ENCODE measurements at places on chromosomes 4 and X. TPM values are rescaled to one million over a fixed set of nuclear protein-coding genes. Genes with fewer than 3 reads are reported as not detected.

The GAGE12J gene
- polyA plus RNA-seq, result not detected

The TMPRSS11F gene
- not detected for polyA plus RNA-seq

The TMEM271 gene
- 0.60 TPM for polyA plus RNA-seq

The TCEAL5 gene
- 14.5 TPM for polyA plus RNA-seq

GRCh38 chr4:185965426-185966384 is 103.3 kb upstream of the TLR3 start:
- no peak overlapping the region for H3K4me3 ChIP-seq
- peaks cover 4% of the 10 kb centered on the region for H3K4me1 ChIP-seq
- no peak overlapping the region for H3K27ac ChIP-seq
- H3K27me3 ChIP-seq, result no peaks in the 10 kb centered on the region
- H3K36me3 ChIP-seq, result no peaks in the 10 kb centered on the region

DNA sequence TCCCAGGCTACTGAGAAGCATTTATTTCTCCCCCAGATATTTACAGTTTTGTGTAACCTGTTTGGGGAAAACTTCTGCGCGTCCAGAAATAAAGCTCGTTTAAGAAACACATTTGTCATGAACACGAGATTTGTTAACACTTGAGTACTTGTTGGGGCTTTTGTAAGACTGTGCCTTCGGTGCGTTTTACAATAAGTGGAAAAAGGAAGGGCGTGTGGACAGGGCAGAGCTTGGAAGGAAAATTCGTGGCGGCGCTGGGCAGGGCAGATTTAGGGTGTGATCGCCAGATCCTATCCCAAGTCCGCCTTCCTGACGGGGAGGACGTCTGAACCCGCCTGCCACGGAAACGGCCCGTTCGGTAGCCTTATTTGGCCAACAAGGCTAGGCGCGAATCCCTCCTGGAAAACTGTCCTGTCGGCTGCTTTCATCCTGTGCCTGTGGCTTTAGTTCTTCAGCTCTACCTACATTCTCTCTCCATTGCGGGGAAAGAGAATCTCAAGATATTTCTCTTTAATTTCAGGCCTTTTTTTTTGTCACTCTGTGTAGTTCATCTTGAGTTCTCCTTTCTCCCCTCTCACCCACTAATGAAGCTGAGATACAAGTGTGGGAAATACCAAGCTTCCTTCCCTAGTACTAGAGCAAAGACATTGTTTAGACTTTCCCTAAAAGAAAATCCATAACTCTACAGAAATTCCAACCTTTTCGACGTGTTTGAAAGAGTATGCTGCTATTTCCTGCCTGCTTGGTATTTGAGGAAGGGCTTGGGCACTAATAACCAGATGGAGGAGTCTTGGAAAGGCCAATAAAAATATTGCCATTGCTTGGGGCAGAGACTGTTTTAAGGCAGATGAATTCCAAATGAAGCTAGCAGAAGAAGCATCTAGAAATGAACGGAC is 982 bp downstream of the PDLIM5 start:
- H3K4me1 ChIP-seq, result peaks cover 50% of the 10 kb centered on the region
- DNase-seq, result peak; percentile 90
- no peaks in the 10 kb centered on the region for H3K36me3 ChIP-seq
- H3K4me3 ChIP-seq, result peak overlapping the region; percentile 49
- H3K27me3 ChIP-seq, result no peaks in the 10 kb centered on the region
- peak overlapping the region; percentile 98 for H3K27ac ChIP-seq

DNA sequence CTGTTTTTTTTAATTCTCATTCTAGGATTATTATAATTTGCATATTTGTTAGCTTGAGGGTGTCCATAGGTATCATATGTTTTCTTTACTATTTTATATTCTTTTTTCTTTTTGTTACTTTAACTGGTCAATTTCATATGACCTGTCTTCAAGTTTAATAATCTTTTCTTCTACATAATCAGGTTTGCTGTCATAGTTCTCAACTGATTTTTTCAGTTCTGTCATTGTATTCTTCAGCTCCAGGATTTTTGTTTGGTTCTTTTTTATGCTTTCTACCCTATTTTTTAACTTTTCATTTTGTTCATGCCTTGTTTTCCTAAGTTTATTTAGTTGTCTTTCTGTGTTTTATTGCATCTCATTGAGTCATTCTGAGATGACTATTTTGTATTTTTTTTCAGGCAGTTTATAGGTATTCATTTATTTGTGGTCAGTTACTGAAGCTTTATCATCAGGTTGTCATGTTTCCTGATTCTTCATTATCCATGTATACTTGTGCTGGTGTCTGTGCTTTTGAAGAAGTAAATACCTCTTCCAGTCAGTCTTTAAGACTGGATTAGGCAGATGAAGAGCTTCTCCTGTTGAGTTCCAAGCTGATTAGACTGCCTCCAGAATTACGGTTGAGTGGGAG is 220.3 kb upstream of the VEGFC start:
- H3K4me3 ChIP-seq, result no peak overlapping the region
- no peaks in the 10 kb centered on the region for H3K4me1 ChIP-seq
- H3K27me3 ChIP-seq, result no peaks in the 10 kb centered on the region

- DNase-seq, result no peak
- peaks cover 5% of the 10 kb centered on the region for H3K27me3 ChIP-seq
- H3K36me3 ChIP-seq, result no peaks in the 10 kb centered on the region
- H3K27ac ChIP-seq, result no peak overlapping the region
Measured at GRCh38 chr4:24477919-24478318, 106.4 kb downstream of the DHX15 start.

- no peaks in the 10 kb centered on the region for H3K27me3 ChIP-seq
- peaks cover 27% of the 10 kb centered on the region for H3K4me1 ChIP-seq
Measured at GRCh38 chr4:139978692-139979091, 175.3 kb downstream of the MAML3 start.

- no peaks in the 10 kb centered on the region for H3K4me1 ChIP-seq
- no peak overlapping the region for H3K4me3 ChIP-seq
- no peaks in the 10 kb centered on the region for H3K36me3 ChIP-seq
- DNase-seq, result no peak
- no peak overlapping the region for H3K27ac ChIP-seq
Measured at GRCh38 chr4:133559987-133560386, 410.9 kb downstream of the PCDH10 start.

- peaks cover 11% of the 10 kb centered on the region for H3K4me1 ChIP-seq
- H3K36me3 ChIP-seq, result no peaks in the 10 kb centered on the region
- H3K4me3 ChIP-seq, result no peak overlapping the region
- no peaks in the 10 kb centered on the region for H3K27me3 ChIP-seq
- H3K27ac ChIP-seq, result no peak overlapping the region
- no peak for DNase-seq
Measured at GRCh38 chr4:124478470-124478869, 234.1 kb downstream of the ANKRD50 start.

DNA sequence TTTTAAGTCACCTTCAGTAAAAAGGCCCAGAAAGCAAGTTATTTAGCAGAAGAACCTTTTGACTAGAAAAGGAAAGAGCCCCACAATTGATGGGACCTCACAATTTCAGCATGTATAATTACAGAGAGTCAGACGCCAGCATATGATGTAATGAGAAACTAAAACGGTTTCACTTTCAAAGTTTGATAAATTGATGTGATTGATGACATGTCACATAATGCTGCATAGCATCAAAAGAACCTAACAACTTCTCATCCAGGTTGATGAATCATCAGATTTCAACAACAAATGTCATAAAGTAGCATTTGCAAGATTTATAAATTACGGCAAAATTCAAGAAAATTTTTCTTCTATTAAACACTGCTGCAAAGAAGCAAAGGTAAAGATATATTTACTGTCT is 3.9 kb upstream of the GAR1 start:
- H3K27ac ChIP-seq, result no peak overlapping the region
- no peaks in the 10 kb centered on the region for H3K27me3 ChIP-seq
- no peak overlapping the region for H3K4me3 ChIP-seq
- peaks cover 6% of the 10 kb centered on the region for H3K4me1 ChIP-seq
